ENCODE measurements at places on chromosomes 16 and 17. TPM values are rescaled to one million over a fixed set of nuclear protein-coding genes. Genes with fewer than 3 reads are reported as not detected.

The ZNF385C gene
- total RNA-seq, result 0.45 TPM

DNA sequence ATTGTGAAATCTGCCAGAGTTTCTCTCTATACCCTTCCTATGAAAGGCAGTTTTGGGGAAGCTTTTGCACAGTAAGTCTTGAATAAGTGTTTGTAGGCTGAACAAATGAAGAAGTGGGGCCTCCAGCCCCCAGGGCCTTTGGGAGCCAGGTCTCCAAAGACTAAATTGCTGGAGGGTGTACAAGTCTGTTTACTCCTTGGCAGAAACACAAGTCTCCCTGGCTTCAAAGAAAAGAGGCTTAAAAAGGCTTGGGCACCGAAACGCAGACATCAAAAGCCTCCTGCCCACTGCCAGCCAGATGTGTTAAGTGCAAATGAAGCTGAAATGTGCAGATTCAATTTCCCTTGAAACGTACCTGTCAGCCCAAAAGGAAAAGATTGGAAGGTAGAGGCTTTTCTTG is 146.3 kb downstream of the TMEM132E start:
- no peak for DNase-seq

The KRTAP3-1 gene
- not detected for total RNA-seq

GRCh38 chr16:35746963-35747657 is 2287.7 kb downstream of the TP53TG3F start:
- no peak for DNase-seq

- no peak for DNase-seq
Observed at GRCh38 chr17:32564325-32564724, 77.5 kb downstream of the CDK5R1 start.

The TBC1D3G gene
- not detected for total RNA-seq

Measured in SK-MEL-5 (cell line).